ENCODE measurements at places on chromosomes 3 and 15.

DNA sequence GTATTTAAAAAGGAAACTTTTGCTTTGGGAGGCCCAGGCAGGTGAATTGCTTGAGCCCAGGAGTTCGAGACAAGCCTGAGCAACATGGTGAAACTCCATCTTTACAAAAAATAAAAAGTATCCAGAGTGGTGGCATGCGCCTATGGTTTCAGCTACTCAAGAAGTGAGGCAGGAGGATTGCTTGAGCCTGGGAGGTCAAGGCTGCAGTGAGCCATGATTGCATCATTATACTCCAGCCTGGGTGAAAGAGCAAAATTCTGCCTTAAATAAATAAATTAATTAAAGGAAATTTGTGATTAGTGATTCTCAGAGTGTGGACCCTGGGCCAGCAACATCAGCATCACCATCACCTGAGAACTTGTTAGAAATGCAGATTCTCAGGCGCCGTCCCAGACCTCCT lies 9.9 kb upstream of the COMMD4 start:
- no peak for DNase-seq

DNA sequence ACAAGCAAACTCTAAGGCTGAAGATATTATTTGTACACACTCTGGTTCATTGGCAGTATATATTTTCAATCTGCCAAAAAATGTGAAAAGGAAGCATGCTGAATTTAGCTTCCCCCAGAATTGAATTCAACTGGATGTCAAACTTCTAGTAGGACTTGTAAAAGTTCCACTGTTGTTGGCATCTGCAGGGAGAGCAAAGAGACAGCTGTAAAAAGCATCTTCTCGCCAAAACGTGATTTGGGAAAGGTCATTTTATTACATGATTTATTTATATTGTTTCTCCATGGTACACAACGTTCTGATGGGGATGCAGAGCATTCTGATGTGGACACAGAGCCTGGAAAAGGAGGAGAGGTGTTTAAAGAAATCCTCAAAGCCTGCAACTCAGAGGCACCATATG lies 196.7 kb upstream of the ADAMTS9 start:
- DNase-seq: no peak

DNA sequence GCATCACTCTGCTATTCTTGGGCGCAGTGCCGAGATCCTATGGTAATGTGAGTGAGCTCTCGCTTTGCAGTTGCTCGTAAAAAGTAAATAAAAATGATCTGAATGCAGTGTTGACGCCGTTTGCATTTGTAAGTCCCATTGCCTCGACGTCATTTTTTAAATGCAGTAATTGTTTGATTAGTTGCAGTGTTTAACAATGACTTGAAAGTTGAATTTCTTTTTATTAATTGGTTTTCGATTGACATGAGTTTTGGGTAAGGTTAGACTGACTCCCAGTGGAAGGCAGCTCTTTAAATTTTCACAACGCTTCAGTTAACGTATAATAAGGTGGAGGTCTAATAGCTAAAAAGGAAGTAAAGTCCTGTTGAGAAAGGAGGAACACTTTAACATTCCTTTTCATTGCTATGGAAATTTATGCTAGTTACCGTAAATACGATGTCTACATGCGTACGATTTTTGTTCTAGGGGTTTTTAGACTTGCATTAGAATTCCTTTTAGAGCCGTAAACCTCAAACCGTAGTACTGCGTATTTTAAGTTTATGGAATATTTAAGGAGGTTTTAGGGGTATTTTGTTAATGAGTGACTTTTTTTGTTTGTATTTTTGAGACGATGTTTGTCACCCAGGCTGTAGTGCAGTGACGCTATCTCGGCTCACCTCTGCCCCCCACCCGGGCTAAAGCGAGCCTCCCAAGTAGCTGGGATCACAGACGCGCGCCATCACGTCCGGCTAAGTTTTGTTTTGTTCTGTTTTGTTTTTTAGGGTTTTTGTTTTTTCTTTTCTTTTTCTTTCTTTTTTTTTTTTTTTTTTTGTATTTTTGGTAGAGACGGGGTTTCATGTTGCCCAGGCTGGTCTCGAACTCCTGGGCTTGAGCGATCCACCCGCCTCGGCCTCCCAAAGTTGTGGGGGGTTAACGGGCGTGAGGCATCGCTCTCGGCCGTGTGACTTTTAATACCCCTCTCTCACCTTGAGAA lies 1.4 kb downstream of the MORF4L1 start:
- no peak for DNase-seq

DNA sequence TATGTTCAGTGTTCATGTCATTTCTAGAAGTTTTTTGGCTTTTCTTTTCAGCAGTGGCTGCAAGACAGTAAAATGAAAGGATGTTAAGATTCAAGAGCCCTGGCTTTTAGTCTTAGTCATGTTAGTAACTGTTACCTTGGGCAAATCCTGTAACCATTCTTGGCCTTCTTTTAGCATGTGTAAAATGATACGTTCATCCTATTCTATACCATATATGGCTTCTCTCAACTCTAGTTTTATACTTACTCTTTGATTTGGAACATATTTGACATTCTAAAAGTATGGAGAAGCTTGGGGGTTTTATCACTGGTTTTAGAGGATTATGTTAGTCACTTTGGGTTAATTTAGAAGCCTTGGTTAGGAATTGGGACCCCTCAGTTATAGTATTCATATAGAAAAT lies 20.1 kb downstream of the GTF2E1 start:
- no peak for DNase-seq

- no peak for DNase-seq
These were observed 730 bp downstream of the SPRED1 start for GRCh38 chr15:38253351-38253781.

DNA sequence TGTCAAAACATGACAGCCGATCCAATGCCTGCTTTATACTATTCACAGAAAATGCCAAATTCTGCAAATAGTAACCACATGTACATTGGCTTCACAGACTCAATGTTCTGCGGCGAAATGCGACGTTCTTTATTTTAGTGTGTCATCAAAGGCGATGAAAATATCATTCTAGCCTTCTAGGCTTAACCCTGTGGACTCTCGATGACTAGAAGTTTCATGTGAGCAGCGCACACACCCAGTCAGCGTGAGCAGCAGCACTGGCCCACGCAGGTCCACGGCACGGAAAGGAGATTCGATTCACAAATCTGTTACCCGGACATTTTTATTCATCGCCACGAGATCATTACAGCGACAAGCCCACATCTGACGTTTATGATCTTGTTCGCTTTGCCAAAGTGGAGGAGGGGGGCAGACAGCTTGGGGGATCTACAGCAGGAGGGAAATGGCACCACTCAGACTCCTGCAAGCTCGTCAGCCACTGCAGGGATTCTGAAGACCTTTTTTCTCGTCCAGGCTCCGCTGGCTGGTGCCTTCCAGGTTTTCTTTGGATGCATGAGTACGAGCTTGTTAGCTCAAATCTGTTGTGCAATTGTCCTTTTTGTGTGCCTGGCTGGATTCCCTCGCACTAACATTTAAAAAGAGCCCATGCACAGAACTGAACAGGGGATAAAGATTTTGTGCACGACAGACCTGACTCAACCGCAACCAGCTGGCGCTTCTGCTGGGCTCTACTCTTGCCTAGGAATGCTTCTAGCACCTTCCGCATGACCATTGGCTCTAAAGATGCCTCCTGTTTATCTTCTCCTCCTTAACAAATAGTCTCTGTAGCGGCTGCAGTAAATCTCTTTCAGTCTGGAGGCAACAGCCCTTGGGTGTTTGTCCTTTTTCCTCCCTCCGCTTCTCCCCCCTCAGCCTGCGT lies 938.4 kb downstream of the MCTP2 start:
- DNase-seq: no peak

GRCh38 chr15:62972814-62973213 lies 69.7 kb upstream of the TPM1 start:
- DNase-seq: no peak

DNA sequence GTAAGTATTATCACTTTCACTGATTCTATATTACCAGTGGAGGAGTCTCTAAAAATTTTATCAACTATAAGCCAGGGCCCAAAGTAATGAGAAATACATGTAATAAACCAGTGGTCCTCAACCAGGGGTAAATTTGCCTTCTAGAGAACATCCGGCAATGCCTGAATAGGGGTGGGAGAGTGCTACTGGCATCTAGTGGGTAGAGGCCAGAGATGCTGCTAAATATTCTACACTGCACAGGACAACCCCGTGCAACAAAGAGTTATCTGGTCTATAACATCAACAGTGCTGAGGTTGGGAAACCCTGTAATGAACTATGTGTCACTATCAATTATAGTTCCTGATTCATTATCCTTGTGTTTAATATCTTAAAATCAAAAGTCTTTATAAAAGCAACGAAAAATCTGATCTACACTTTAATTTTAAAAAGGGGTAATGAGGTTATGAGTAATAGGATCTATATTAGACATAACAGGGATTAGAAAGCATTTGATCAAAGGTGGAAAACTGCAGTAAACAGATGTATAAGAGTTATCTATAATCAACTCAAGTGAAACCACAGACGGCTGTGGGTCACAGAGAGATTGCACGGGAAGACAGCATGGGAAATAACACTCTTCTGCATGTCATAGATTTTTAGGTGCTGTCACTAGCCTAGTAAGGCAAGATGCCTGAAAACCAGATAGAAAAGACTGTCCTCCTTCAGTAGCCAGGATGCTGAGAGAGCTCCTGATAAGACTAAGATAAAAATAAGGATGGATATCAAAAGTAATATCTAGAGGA lies 2.0 kb downstream of the LYSMD2 start:
- no peak for DNase-seq

- DNase-seq: no peak
These were observed 534.0 kb upstream of the NAALADL2 start for GRCh38 chr3:174325171-174325570.

DNA sequence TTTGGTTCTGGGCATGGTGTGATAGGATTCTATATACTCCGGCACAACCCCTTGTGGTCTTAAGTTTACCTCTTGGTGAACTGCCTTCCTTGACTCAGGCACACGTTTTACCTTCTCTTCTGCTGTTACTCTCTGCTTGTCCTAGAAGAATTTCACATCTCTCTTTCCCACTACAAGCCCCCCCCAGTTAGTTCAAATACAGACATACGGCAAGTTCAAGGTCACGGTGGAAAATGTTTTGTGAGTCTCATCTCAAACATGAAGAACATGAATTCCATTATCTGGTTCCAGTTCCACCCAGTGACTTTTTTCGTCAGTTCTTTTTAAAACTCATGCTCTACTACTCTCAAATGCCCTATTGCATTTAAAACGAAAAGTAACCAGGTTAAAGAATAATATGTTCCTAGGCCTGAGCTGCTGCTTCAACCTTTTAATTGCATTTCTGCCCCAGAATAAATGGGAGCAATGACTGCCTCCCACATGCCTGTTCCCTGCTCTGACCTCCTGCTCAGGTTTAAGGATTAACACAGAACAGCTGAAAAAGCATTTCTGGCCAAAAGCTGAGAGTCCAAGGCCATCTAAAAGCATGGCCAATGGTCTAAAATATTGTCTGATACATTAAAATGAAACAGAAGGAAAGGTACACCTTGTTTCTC lies 132.8 kb downstream of the OSBPL10 start:
- DNase-seq: no peak

DNA sequence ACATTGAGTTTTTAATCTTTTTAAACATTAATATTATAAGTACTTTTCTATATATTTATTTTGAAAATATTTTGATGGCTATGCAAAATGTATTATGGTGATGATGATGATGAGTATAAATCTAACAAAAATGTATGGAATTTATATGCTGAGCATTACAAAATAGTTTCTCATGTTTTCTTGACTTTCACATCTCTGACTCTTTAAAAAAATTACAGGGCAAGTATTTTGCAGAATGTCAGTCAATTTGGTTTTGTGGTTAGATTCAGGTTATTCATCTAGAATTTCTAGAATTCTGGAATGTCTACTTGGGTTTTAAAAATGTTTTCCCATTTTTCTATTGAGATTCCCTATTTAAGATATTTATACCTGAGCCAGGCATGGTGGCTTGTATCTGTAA lies 41.7 kb upstream of the ANP32A start:
- DNase-seq: no peak

DNA sequence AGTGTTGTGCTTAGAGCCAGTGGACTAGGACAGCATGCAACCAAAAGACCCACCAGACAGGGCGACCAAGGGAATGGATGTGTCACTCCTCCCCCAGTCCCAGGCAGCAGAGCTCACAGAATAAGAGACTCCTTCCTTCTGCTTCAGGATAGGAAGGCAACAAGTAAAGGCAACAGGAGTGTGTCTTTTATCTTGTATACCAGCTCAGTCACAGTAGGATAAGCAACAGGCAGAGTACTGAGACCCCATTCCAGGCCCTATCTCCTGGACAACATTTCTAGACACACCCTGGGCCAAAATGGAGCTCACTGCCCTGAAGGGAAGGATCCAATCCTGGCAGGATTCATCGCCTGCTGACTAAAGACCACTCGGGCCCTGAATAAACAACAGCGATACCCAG lies 25.0 kb downstream of the PDCD10 start:
- no peak for DNase-seq

Data from NCI-H2029 treated with DMSO at 0.1 percent for 48 hours (cell line).